Mucosa of descending colon (tissue), 3 donors: ENCODE measurements at places on chromosomes 12 and 14. TPM values are rescaled to one million over a fixed set of nuclear protein-coding genes. Genes with fewer than 3 reads are reported as not detected.
A peak's percentile ranks its signal among the peaks of the same experiment; 100 is the strongest.

DNA sequence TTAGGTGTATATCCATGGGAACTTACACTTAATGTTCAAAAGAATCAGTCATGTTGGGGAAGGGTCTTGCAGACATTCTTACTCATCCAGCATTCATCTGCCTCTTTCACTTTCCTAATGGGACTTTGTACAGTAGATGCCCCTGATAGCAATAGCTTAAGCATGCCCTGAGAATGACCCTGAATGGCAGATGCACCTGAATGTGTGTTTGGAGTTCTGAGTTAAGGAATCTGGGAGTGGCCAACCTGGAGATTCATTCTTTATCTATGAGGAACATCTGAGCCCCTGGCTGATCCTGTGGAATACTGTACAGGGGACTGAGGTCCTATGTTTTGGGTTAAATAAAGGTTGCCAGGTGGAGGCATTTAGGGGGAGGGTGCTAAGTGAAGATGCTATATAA lies 71.3 kb upstream of the MANSC4 start:
- DNase-seq = no peak

DNA sequence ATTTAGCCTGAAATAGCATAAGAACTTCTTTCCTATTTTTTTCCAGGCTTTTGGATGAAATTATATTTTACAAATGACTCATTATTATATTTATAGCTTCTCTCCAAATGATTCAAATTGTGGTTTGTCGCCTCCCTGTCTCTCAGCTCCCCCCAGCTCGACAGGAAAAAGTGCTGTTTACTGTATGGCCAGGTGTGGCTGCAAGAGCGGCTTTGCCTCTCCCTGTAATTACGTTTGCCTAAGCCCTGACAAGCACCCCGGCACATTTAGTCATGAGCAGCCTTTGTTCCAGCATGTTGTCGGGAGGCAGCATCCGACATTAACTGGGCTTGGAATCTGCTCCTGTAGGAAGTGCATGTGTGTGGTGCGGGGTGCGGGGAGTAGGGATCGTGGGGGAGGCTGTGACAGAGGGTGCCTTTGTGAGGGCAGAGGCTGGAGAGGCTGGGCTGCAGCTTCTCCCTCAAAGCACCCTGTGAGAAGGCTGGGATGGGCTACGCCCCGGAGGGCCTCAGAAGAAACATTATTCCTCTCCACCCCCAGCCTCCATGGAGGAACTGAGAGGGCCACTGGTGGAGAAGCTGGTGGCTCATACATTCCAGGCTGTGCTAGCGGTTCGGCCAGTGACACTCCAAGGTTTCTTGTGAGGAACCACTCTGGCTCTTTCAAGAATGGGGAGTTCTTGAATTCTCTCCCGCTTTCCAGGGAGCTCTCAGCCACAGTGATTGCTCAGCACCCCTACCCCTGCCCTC lies 42.1 kb upstream of the CTDSP2 start:
- peak; percentile 86 for DNase-seq

- no peak for DNase-seq
Measured at GRCh38 chr12:90407841-90408240, 547.1 kb downstream of the CCER1 start.

GRCh38 chr12:94938583-94938982 lies 64.9 kb downstream of the NDUFA12 start:
- no peak for DNase-seq

DNA sequence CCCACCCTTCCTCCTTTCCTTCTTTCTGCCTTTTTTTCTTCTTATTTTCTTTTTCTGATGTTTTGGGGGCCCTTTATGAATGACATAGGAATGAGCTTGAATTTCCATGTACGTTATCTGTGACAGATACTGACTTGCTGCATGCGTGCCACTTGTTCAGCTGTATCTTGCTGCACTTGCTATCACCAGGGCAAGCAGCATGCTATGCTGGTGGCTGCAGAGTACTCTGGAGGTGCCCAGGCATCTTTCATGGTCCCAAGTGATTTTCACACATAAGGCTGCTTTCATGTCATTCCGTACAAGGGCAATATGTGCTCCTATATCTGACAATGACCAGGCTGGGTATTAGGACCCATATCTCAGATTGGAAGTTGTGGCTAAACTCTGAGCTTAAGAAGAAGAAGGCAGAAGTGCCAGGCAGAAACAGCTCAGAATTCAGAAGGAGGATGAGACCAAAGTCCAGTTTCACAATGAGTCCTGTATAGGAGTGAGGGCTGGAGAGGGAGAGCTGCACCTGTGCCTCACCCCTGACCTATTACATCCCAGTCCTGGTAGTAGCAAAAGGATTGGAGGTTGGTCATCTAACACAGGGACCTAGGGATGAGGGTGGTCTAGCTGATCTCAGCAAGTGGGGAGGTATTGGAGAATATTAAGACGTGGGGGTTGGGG lies 299.0 kb upstream of the DDHD1 start:
- no peak for DNase-seq

DNA sequence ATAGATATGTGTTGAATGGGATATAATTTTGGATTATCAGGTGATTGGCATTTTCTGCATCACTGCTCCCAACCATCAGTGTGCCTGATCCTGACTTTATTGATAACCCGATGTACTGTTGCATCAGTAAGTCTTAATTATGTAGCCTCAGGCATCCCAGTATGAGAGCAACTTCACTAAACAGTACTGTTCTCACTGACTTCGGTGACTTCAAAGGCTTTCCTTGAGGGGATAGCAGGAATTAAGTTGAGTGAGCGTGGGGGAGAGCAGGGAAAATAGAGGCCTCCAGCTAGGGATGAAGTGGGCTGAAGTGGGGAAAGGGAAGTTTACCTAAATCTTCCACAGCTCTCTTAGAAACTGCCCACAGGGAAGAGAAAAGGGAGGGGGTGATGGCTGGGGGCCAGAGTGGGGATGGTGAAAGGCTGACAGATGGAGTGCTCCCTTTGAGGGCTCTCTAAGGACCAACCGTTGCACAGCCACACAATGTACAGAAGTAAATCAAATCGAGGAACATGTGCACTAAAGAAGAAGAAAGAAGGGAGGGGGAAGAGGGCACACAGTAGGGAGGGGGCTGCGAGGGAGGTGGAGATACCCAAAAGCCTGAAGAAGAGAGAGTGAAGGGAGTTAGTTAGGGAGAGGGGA lies 10.7 kb upstream of the NEUROD4 start:
- DNase-seq = no peak

DNA sequence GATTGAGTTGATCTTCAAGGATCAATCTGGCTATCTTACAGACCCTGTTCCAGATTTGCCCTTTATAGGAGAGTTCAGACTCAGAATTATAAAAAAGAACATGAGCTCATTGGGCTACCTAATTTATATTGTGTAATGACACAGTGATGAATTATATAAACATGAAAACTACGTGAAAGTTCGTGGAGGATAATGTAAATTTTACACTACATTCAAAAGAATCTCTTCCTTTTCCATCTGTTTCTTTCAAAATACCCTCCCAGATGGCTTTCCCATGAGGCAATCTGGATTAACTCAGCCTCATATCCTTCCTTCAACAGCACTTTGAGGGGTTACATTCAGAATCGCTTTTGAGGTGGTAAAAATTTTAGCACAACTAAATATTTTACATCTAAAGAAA lies 129.3 kb downstream of the HMGA2 start:
- no peak for DNase-seq

- DNase-seq = no peak
Measured at GRCh38 chr14:38502239-38502638, 246.3 kb upstream of the CLEC14A start.

DNA sequence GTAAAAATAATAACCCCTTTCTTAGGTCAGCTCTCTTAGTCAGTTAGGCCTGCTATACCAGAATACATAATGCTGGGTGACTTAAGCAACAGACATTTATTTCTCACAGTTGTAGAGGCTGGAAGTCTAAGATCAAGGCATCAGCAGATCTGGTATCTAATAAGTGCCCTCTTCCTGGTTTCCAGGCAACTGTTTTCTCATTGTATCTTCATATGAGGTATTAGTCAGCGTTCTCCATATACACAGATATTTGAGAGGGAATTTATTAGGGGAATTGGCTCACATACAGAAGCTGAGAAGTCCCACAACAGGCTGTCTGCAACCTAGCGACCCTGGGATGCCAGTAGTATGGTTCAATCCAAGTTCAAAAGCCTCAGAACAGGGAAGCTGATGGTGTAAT lies 896.0 kb downstream of the GALC start:
- no peak for DNase-seq

DNA sequence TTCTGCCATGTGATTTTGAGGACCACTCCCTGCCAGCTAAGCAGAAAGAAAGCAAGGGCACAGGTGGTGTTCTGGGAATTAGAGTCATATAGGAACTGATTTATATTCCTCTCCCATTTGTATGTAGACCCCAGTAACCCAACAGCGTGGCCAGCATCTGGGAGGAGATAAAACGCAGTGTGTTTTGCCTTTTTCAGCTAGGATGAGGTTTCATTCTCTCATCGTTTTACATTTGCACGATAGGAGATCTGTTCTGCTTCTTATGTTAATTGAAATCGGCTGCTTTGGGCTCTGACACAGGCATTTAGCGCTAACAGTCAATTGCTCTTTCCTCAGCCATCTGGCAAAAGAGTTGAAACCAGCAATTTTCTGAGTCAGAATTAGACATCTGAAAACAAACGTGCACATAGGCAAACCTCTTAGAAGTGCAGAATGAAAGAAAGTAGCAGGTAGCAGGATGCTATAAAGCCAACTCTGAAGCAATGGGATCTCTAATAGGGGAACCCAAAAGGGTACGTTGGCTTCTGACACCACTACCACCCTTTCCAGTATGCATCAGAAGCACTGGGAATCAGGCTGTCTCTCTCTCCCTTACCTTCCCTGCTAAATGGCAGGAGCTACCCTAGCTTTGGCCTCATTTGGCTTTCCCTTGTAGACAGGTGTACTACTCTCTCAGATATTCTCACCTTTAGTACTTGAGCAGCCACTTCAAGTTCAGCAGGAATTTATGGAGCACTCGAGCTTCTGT lies 219.1 kb downstream of the PHLDA1 start:
- no peak for DNase-seq

DNA sequence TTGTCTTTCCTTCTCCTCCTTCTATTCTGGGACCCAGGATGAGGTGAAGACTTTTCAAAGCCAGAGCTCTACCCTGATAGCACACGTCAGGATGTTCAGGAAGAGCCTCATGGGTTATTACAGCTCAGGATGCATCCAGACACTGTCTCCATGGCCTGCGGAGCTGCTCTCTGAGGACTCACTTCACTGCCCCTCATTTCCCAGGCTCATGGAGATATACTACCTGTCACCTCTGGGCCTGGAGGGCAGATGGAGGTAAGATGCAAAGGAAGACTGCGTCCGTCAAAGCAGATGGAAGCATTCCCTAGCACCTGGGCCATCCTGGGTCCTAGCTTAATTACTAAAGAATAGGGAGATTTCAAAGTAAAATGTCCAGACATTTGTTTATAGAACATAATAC lies 32.6 kb downstream of the STON2 start:
- DNase-seq = no peak

The CD69 gene
- total RNA-seq = 4.7 TPM

The KRT83 gene
- total RNA-seq = not detected

The AICDA gene
- total RNA-seq = not detected

The ACSM4 gene
- not detected for total RNA-seq

The SYT1 gene
- total RNA-seq = 2.0 TPM

The MGST1 gene
- 227 TPM for total RNA-seq
